Stimulated activated CD4-positive, alpha-beta T cell treated with anti-CD3 and anti-CD28 coated beads, Interleukin-2, amount 100 ng/mL, for 48 hours (primary cell): ENCODE measurements at places on chromosomes 2 and 18.

- no peak for DNase-seq
Measured at GRCh38 chr2:54824567-54824966, 101.1 kb downstream of the EML6 start.

DNA sequence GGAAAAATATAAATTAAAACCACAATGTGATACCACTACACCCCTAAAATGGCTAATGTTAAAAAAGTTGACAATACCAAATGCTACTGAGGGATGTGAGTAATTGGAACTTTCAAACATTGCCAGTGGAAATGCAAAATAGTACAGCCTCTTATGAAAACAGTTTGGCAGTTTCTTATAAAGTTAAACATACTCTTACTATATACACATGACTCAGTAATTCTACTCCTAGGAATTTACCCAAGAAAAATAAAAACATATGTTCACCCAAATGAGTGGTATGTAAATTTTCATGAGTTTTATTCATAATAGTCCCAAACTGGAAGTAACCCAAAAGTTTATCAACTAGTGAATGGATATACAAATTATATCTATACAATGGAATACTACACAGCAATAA lies 228.0 kb downstream of the CYP26B1 start:
- no peak for DNase-seq

GRCh38 chr2:45254025-45254424 lies 244.8 kb upstream of the SIX2 start:
- DNase-seq, result no peak

- DNase-seq, result no peak
Measured at GRCh38 chr2:106830191-106830590, 55.8 kb downstream of the ST6GAL2 start.

- no peak for DNase-seq
Measured at GRCh38 chr2:208978946-208979345, 444.9 kb upstream of the MAP2 start.

GRCh38 chr2:64624108-64624610 lies 29.6 kb downstream of the SERTAD2 start:
- no peak for DNase-seq

GRCh38 chr2:149652926-149653325 lies 65.4 kb upstream of the MMADHC start:
- no peak for DNase-seq

DNA sequence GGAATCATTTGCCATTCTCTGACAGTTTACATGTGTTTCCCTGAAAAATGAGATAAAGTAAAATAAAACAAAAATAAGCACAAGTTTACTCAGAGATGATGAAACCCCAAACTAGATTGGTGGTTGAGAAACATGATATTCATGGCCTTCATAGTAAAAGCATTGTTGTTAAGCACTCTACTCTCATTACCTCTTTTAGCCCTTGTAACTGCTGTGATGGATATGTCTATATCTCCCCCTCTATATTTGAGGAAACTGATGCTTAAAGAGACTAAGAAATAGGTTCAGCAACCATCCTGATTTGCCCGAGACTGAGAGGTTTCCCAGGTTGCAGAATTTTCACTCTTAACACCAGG lies 33.9 kb upstream of the GALNT3 start:
- DNase-seq, result no peak
